ENCODE measurements at places on chromosomes 4 and X.
A peak's percentile ranks its signal among the peaks of the same experiment; 100 is the strongest.

DNA sequence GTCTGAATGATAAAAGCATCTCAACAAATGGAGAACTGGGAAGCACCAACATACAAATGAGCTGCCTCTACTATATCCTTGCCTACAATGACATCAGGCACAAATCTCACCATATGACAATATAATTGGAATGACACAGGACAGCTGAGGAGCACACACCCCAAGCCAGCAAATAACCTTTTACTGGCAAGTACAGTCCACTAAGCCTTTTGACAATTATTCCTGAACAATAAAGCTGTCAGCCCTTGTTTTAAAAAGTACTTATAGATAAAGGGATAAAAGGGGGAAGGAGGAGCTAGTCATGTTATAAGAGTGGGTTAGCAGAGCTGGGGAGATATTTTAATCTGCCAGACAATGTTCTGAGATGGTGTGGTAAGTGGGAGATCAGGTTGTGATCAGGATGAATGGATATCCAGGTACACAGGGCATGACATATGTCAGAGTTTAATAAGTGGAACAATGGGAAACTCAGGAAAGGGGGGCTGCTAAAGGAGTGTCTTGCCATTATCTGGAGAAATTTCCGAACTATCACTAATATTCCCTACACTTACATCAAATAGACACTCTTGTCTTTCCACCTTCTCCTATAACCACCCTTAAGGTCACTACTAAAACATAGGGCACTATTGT lies 127.6 kb downstream of the GPC3 start:
- DNase-seq = no peak

GRCh38 chrX:149497626-149498025 lies 7.5 kb downstream of the IDS start:
- peak; percentile 68 for DNase-seq

DNA sequence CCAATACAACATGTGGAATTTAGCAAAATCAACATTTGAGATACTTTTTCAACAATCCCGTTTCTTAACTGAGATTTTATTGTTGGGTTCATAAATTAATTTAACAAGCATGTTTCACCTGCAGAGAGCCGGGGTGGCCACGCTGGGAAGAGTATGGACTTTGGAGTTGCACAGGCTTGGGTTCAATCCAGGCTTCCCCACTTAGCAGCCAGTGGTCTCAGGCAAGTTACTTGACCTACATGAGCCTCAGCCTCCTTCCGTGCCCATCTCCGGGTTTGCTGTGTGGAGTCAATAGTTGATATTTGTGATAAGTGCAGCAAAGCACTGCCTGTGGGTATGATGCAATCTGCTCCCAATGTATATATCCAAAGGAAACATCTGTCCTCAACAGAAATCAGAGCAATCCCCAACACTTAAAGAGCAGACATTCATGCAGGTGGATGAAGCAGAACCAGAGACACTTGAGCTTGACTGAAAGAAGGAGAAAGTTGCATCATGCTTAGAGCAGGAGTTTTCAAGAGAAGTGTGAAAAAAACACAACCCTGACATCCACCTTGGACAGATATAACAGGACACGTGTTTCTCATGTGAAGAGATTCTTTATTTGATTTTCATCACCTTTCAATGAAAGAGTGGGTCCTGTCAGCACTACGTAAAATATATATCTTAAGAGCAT lies 5.1 kb downstream of the CYTL1 start:
- no peak for DNase-seq

DNA sequence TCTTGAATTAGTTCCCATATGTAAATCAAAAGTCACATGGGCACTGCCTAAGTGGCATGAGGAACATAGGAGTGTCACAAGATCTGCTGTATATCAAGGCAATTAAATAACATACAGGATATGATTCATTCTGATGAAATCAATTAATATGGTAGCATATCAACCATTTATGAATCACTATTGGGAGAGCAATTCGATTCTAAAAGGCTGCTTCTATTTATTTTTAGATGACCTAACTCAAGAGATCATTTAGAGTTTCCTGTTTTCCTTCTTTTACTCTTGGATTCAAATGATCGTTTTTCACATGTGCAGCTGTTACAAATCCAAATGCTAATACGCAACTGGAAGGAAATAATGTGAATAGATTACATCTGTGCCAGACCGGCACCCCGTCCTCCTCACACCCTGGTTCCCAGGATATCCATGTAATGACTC lies 81.9 kb downstream of the HCCS start:
- DNase-seq = peak; percentile 40

DNA sequence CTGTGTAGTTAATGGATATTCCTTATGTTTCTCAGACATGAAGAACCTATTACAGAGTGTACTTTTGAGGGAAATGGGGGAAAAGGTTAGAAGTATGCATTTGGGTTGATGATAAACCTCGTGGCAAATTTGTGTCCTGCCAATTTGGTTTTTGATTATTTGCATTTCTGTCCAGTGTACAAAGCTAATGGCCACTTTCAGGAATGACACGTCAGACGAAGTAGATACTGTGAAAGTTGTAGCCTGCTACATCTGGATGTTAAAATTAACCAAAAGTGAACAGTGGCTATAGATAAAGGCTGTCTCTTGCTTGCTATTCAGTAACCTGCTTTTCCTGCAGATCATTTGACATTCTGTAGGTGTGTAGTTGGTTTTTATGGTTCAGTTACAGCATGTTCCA lies 1.0 kb downstream of the PRDX4 start:
- no peak for DNase-seq

GRCh38 chr4:105588252-105588651 lies 35.8 kb downstream of the ARHGEF38 start:
- DNase-seq = no peak

- DNase-seq = no peak
These were observed 213.4 kb upstream of the LNX1 start for GRCh38 chr4:53804719-53805118.

DNA sequence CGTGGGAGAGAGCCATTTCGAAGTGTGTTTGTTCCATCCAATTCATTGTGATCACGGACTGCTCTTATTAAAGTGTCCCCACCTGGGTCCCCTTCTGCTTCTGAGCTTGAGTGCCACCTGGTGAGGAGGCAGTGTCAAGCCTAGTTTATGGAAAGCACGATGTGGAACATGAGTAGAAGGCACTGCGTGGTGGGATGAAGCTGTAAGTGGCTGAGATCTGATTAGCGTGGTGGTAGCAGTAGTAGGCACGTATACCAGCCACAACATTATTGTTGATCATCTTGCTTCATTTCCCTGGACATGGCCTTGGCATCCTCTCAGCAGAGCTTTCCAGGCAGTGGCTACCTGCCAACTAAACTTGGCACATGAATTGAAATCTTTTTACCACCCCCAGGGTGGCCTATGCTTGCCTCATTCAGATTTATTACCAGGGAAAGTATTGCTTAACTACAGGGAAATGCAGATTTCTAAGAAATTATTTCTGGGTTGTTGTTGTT lies 46.4 kb downstream of the GPAT3 start:
- peak; percentile 72 for DNase-seq

DNA sequence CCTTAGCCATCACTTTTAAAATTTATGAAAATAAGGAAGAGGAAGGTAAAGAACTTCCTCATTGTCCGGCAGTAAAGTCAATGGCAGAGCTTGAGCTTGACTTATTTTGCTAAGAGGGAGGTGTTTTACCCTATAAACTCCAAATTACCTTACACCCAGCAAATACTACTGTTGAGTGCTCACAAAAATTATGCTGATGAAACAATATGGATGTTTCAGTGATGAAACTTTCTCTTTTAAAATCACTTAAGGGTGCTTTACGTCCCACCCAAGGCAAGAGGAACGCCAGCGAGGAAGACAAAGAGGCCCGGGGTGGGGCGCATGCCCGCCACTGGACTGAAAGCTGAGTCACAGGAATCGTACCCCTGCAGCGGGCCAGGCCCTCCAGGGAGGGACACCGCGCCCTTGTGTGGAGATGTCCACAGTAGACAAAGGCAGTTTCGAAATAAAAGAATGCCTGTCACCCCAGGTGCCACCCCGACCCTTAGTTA lies 560 bp upstream of the TMSB4X start:
- peak; percentile 72 for DNase-seq

- no peak for DNase-seq
These were observed 190.5 kb upstream of the GALNTL6 start for GRCh38 chr4:171622729-171623128.

GRCh38 chr4:150960079-150960478 lies 55.0 kb downstream of the LRBA start:
- DNase-seq = peak; percentile 43

GRCh38 chr4:164204434-164204833 lies 549.5 kb upstream of the SMIM31 start:
- DNase-seq = peak; percentile 13

GRCh38 chrX:30483996-30484395 lies 93.6 kb downstream of the TASL start:
- DNase-seq = no peak

GRCh38 chr4:52103319-52103718 lies 52.2 kb downstream of the SPATA18 start:
- DNase-seq = peak; percentile 29

- peak; percentile 11 for DNase-seq
These were observed 12.8 kb downstream of the THAP9 start for GRCh38 chr4:82913305-82913704.

- DNase-seq = peak; percentile 14
These were observed 30.4 kb downstream of the PGRMC1 start for GRCh38 chrX:119266364-119266995.

Measured in AG10803 (cell line).